ENCODE measurements at places on chromosomes 6 and 20.

DNA sequence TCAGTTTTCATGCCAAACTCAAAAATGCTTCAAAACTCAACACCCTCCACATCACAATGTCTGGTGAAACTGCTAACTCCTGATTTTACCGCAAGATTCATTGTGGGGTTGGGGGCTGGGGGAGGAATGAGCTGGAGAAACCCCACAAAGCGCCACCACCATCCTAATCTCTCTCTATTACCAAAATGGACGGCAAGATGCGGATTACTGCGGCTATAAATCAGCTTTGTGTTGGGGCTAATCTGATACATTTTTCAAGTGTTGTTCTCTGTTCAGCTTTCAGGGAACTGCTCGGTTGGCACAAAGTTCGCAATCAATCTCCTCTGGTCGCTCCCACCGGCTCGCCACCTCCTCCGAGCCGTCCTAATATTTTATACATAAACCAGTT, 83.7 kb downstream of the TMEM242 start:
- no peak for DNase-seq

- DNase-seq, result no peak
Observed at GRCh38 chr6:40328986-40329545, 258.1 kb downstream of the LRFN2 start.

- no peak for DNase-seq
Observed at GRCh38 chr6:151196555-151196954, 43.2 kb upstream of the AKAP12 start.

- DNase-seq, result no peak
Observed at GRCh38 chr6:144757299-144757698, 472.2 kb downstream of the UTRN start.

DNA sequence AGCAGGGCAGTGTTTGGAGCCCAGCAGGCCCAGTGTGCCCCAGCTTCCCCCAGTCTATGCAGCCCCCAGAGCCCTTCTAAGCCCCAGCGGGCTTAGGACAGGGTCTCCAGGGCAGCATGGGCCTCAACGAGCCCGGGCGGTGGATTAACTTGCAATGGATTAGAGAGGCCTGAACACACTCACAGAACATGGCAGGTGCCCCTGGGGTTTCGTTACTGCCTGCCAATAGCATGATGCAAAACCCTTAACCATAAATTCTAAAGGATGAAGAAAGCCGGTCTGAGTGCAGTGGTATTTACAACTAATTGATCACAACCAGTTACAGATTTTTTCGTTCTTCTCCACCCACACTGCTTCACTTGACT, 18.9 kb downstream of the ENTPD6 start:
- no peak for DNase-seq

- DNase-seq, result no peak
Observed at GRCh38 chr6:20479526-20479925, 54.7 kb upstream of the CDKAL1 start.

DNA sequence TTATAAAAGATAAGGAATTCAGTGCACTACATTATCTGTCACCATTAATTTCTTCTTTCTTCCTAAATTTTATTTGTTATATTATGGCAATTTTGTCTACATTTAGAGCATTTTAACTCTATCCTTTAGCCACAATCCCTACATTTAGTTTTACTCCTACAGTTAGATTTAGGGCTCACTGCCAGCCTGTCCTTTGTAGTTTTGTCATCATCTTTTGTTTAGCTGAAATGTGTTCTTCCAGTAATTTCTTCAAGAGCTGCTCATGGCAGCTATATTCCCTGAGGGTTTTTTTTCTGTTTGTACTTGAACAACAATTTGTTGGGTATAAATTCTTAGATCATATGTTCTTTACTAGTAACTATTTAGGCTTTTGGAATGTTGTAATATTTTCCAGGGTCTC, 72.7 kb upstream of the B3GAT2 start:
- DNase-seq, result no peak

GRCh38 chr20:52454660-52455059, 263.1 kb upstream of the ZFP64 start:
- DNase-seq, result no peak

- DNase-seq, result no peak
Observed at GRCh38 chr6:151021896-151022295, 156.4 kb downstream of the MTHFD1L start.

DNA sequence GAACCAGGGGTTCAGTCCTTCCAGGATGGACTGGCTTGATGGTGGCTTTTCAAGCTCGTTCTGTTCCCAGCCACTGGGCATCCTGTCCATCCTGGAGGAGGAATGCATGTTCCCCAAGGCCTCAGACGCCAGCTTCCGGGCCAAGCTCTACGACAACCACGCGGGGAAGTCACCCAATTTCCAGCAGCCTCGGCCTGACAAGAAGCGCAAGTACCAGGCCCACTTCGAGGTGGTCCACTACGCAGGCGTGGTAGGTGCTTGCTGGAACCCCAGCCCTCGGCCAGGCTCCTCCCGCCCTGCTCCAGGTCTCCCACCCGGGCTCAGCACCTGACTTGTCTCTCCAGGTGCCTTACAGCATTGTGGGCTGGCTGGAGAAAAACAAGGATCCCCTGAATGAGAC, 34.0 kb downstream of the MYH7B start:
- no peak for DNase-seq

- DNase-seq, result peak; percentile 74
Observed at GRCh38 chr6:27753668-27754407, 158.4 kb downstream of the OR2B2 start.

GRCh38 chr20:58209652-58210397, 18.6 kb downstream of the ANKRD60 start:
- peak; percentile 78 for DNase-seq

DNA sequence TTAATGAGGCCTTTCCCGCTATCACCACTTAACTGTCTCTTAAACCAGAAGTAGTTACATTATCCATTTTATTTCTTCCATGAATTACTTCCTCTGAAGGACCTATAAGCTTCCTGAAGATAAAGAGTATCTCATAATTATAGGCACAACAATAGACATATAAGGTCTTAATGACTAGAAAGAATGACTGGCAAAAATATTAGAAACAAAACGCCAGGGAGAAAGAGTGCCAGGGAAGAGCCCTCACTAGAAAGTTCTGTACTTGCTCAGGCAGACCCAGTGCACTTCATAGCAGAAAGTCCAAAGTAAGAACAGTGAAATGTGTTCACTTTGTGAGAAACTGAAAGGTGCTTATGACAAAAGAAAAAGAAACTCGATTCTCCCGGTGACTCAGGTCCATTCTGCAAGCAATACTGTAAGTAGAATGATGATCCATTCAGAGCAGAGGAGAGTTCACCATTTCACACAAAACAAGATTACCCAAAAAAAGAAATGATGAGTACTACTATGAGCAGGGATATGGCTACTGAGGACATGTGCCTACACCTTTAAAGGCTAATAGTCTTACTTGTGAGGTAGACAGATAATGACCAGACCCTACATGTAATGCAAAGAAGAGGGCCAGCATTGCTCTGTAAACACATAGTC, 5.5 kb downstream of the ZNF334 start:
- no peak for DNase-seq

GRCh38 chr6:107186047-107186446, 70.7 kb upstream of the BEND3 start:
- DNase-seq, result no peak

DNA sequence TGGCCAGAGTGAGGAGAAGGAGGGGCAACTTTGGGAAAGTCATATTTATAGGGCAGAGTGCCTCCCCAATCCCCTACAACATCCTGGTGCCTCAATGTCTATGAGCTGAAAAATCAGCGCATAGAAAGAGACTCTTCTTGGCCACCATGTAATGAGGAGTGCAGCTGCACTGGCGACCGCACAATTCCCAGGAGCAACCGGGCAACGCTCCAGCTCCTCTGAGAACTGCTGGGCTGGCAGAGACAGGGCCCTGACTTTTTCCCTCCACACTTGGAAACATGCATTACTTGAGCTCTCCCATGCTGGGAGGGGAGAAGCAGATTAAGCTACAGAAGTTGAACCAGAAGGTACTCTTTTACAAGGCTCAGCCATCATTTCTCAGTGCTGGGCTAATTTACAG, 31.4 kb upstream of the MARCKS start:
- no peak for DNase-seq

GRCh38 chr6:139060332-139060731, 31.8 kb downstream of the ABRACL start:
- DNase-seq, result no peak

GRCh38 chr6:23456396-23456795, 669.6 kb upstream of the NRSN1 start:
- no peak for DNase-seq

GRCh38 chr6:16725145-16725864, 36.0 kb downstream of the ATXN1 start:
- DNase-seq, result no peak
